Activated CD4-positive, alpha-beta T cell treated with anti-CD3 and anti-CD28 coated beads for 48 hours (primary cell): ENCODE measurements at places on chromosomes 7 and 10.

DNA sequence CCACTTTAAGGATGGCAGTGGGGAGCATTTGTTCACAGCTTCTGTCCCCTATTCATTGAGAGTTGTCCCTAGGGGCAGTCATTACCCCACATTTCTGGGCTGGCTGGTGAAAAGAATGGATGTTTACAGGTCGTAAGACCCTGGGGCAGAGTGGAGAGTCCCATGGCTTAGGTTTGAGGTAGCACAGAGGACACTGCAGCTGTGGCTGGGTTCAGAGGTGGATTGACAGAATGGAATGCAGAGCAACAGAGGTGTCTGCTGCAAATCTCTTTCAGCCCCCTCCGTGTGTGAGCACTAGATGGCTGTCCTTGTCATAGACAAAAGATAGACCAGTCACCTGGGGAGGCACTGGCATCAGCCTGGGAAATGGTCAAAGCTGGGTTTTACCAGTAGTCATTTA lies 141.9 kb downstream of the CACNB2 start:
- no peak for DNase-seq

GRCh38 chr10:71124921-71125748 lies 87.2 kb upstream of the UNC5B start:
- no peak for DNase-seq

DNA sequence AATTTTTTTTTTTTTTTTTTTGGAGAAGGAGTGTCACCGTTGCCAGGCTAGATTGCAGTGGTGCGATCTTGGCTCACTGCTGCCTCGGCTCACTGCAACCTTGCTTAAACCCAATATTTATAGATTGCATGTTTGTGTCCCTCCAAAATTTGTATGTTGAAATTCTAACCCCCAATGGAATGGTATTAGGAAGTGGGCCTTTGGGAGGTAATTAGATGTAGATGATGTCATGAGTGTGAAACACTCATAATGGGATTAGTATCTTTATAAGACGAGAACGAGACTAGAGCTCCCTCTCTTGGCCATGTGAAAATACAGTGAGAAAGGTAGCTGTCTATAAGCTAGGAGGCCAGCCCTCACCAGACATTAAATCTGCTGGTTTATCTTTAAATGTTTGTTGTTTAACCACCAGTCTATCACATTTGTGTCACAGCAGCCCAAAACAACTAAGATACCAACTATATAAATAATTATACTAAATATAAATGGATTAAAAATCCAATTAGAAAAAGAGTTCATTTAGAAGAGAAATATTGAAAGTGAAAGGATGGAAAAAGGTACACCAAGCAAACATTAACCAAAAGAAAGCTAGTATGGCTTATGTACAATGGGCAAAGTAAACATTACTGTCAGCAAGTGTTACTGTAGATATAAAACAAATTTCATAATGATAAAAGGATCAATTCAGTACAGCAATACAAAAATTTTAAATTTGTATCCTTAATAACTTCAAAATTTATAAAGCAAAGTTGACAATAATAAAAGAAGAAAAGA lies 9.3 kb downstream of the TCAF1 start:
- no peak for DNase-seq

- DNase-seq: no peak
Measured at GRCh38 chr7:1893036-1893435, 223.0 kb downstream of the ELFN1 start.

DNA sequence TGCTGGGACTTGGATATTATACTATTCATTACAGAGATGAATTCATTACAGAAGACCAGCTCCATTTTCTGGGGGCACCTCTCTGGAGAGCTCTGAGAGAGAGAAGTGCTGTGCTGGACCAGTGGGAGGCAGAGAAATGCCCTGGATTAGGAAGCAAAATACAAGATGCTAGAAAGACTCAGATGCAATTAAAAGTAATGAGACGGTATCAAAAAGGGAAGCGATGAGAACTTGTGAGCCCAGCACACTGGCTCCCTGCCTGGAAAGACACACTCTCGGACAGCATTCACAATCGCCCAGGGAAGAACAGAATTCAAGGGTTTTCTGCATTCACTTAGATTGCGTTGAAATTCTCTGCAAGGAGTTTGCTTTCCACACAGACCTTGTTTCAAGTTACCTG lies 3.5 kb upstream of the FRAT2 start:
- DNase-seq: no peak

DNA sequence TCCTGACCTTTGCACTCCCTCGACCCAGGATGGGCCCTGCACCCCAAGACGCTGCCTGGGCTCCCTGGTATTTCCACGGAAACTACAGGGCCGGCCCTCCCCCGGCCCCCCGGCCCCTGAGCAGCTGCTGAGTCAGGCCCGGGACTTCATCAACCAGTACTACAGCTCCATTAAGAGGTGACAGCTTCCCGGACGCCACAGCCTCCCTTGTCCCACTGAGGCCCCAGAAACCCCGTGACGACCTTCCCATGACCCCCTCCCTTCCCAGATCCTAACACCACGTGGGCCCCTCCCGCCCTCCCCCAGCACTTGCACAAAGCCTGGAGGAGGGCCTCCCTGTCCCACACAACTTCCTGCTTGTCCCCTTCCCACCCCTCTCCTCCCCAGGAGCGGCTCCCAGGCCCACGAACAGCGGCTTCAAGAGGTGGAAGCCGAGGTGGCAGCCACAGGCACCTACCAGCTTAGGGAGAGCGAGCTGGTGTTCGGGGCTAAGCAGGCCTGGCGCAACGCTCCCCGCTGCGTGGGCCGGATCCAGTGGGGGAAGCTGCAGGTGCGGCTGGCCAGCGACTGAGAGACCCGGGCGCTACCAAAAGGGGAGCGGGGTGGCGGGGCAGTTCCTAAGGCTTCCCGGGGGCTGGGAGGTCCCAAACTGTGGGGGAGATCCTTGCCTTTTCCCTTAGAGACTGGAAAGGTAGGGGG lies 5.7 kb downstream of the NOS3 start:
- peak; percentile 41 for DNase-seq

DNA sequence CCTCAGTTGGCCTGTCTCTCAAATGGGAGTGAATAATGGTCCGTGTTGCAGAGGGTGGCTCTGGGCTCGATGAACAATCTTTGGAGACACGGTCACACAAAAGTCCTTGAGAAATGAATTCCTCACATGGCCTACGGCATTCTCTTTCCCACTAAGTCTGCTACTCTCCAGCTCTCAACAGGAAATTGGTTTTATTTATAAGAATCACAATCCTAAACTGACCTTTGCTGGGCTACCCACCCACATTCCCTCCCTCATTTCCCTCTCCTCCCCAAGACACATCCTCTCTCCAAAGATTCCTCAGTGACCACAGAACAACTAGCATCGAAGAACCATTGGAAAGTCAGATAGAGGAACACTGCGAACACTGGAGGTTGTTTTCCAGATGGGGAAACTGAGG lies 4.7 kb downstream of the AFAP1L2 start:
- DNase-seq: no peak

DNA sequence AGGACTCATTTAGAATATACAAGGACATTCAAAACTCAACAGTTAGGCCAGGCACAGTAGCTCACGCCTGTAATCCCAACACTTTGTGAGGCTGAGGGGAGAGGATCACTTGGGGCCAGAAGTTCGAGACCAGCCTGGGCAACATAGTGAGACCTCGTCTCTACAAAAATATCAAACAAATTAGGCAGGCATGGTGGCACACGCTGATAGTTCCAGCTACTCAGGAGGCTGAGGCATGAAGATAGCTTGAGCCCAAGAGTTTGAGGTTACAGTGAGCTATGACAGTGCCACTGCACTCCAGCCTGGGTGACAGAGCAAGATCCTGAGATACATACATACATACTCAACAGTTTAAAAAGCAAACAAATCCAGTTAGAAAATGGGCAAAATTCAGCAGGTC lies 44.9 kb downstream of the GNA12 start:
- DNase-seq: no peak

GRCh38 chr10:122875843-122876466 lies 3.4 kb downstream of the FAM24B start:
- DNase-seq: no peak

DNA sequence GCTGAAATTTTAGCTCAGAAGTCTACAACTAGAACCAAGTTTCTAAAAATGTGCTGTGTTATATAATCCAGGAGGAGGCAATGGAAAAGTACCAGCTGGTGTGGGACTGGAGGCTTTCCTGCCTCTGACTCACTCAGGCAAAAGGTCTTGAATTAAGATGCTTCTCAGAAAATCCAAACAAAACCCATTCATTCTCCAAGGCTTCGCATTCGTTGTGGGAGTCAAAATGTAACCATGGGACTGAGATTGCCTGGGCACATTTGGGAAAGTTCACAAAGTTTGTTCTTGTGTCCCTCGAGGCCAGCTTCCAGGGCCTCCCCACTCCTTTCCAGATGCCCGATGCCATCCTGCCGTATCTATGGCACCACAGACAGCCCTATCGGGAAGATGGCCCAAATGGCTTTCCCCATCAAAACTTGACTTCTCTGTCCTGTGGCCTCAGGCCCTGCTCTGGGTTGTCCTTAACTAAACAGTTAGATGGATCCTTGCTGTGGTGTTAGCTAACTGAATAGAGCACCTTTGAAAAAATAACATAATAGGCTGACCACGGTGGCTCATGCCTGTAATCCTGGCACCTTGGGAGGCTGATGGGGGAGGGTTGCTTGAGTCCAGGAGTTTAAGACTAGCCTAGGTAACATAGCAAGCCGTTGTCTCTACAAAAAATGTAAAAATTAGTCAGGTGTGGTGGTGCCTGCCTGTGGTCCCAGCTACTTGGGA lies 180.5 kb downstream of the PFKFB3 start:
- no peak for DNase-seq

- no peak for DNase-seq
Measured at GRCh38 chr10:14397066-14397465, 66.3 kb upstream of the FRMD4A start.

- no peak for DNase-seq
Measured at GRCh38 chr10:7529638-7530037, 118.8 kb upstream of the SFMBT2 start.

- no peak for DNase-seq
Measured at GRCh38 chr7:135998081-135998480, 20.9 kb upstream of the MTPN start.

GRCh38 chr10:66747451-66747850 lies 178.4 kb upstream of the LRRTM3 start:
- no peak for DNase-seq

DNA sequence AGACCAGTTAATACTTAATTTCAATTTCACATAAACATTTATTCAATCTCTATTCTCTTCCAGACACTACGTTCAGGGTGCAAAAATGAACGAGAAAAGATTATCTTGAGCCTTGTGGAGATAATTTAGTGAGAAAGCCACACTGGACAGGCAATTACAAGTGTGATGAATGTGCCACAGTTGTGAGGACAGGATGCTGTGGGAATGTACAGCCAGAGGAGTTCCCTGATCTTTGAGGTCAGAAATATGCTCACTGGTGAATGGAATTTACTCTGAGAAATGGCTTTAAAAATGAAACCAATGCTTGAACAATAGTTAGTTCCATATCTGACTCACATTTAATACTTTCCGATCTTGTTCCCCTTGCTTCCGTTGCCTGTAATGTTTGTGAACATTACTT lies 864.8 kb downstream of the GATA3 start:
- DNase-seq: no peak

- DNase-seq: peak; percentile 53
Measured at GRCh38 chr7:107879400-107880035, 11.5 kb upstream of the DLD start.
